ENCODE measurements at places on chromosomes 6 and 20.

GRCh38 chr6:106620931-106621672, 8.2 kb downstream of the RTN4IP1 start:
- no peak for DNase-seq

GRCh38 chr6:145279993-145280392, 455.3 kb downstream of the EPM2A start:
- DNase-seq = no peak

DNA sequence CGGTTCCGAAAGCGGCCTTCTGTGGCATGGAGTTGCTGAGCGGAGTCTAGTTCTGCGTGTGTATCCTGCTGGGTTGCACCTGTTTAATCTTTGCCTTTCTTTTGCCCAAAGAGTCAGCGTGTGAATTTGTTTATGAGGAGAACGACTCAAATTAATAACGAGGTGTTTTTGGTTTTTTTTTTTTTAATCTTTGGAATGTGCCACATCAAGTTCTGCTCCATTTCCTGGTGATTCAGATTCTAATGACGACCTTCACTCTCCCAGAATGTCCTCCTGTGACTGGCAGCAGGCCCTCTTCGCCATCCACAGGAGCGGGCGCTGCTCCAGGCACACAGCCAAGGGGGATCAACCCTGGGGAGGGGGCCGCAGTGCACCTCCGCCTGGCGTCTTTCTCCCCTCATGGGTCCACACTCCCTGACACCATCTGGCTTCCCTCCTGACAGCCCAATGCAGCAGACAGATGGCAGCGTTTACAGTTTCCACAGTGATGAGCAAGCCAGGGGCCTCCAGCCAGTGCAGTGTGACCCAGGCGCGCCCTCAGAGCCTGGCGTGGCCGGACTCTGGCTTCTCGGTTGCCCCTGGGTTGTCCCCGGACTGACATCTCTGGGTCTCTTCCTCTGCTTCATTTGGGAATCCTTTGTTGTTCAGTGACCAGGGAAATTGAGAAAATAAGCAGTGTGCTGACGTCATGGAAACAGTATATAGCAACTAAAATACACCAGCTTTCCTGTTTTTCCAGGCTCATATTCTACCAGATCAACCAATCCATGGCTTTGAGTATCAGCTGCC, 27.5 kb upstream of the AFDN start:
- DNase-seq = no peak

DNA sequence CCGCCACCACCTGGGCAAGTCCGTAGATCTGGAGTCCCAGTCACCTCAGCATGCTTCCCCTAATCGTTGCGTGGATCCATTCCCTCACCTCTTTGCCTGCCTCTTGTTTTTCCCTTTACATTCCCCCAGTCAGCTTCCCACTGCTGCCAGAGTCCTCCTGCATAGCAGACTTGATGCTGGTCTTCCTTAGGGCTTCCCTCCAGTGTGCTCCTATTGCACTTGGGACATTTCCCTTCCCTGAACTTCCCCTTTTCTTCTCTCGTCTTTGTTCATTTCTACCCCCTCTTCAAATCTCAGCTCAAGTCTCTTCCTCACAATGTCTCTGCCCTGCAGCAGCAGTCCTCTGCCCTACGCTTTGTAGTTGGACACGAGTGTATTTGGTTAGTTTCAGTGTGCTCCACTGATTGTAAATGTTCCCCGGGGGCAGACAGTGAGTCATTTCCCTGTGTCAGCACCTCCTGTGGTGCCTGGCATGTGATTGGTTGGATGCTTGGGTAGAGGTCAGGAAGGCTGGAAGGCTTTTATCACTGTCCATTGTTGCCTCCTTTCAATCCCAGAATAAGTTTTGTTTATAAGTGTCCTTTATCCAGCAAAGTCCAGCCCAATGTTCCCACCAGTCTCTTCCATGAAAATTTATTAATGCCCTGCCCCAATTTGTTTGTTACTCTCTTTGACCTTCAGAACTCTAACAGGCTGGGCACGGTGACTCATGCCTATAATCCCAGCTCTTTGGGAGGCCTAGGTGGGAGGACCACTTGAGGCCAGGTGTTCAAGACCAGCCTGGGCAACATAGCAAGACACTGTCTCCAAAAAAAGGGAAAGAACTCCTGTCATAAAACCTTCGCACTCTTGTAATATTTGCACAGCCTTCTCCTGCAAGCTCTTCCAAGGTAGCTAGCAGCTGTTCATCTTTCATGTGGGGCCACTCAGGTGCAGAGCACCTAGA, 38.3 kb downstream of the FAM120B start:
- DNase-seq = no peak

DNA sequence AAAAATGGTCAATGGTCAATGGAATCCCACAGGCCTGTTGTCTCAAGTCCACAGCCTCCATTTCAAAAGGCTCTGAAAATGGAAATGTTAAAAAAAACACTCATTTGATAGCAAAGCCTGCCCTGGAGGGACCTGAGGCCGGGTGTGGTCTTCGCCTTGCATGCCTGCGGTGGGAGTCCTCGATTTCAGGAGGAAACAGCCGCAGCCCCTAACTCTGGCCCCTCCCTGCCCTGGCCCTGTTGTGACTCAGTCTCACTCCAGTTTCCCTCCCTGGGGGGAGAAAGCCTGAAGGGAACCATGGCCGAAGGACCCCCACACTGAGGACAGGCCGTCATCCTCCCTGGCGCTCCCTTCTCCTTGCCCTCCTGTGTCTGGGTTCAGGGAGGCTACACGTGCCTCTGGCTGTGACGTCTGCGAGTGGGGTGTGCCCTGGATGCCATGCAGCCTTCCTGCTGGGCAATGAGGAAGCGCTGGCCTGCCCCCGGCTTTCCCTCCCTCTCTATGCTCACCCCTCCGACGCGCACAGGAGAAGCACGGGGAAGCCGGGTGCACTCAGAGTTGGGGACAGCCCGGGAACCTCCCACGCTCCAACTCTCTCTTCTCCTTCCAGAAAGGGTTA, 9.2 kb downstream of the BHLHE23 start:
- no peak for DNase-seq

DNA sequence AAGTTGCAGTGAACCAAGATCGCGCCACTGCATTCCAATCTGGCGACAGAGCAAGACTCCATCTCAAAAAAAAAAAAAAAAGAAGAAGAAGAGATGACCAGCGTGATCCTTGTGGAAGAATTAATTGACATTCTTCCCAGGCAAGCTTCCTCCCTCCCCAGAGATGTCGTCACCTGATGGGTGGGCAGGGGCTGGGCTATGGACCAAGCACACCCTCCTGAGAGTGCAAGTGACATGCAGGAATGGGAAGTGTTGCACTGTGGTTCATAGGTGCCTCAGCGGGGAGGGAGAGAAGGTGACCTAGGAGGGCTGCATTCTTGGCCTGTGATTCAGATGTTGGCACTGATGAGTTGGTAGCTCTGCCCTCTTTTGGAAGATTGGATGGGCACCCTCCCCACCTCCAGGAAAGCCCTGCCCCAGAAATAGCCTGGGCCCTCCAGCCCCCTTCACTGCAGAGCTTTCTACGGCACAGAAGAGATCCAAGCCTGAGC, 37.8 kb downstream of the TAF8 start:
- DNase-seq = no peak

All from activated CD4-positive, CD25-positive, alpha-beta regulatory T cell (primary cell).